ENCODE measurements at places on chromosomes 6 and 20.
A peak's percentile ranks its signal among the peaks of the same experiment; 100 is the strongest.

DNA sequence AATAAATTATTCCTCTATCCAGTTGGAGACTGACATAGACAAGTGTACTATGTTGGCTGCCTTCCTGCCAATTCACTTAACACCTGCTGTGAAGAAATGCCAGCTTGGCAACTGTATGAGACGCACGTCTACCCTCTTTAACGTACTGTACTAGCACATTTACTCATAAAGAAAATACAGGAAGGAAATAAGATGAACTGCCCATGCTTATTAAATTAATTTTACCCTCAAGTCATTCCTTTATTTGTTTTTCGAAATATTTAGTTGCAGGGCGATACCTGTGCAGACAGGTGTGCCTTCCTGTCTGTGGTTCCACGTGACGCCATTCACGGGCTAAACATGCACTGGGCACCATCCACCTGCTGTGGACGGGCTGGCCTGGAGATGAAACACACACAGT lies 52.0 kb downstream of the PSMG4 start:
- DNase-seq: no peak

DNA sequence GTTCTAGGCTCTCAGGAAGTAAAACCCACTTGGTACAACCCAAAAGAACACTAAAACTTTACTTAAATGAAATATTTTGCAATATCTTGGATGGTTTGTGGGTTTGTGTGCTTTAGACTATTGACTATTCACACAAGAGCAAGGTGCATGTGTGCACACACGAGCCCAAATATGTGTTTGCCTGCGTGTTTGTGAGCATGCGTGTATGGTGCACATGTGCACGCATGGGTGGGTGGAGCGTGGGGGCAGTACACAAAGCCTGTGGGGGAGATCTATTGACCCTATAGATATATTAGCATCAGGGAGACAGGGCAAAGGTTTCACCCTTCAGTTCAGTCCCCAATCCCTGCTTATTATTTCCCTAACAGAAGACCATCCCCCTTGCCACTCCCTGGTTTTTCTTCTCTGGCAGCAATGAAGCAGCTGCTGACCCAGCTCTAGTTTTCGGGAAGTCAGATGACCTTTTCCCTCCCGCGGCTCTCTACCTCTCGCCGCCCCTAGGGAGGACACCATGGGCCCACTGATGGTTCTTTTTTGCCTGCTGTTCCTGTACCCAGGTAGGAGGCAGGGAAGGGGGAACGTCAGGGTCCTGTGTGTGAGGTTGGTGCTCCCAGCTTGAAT lies at the start of gene C2:
Gene C2 (plus strand): TSS at position 476 of the 621 bp plus-strand sequence. CDS start 36 bp downstream, at position 512.
- no peak for DNase-seq

GRCh38 chr20:61461461-61461860 lies 209.4 kb downstream of the CDH4 start:
- DNase-seq: no peak

GRCh38 chr20:11178946-11179654 lies 505.3 kb upstream of the JAG1 start:
- no peak for DNase-seq

DNA sequence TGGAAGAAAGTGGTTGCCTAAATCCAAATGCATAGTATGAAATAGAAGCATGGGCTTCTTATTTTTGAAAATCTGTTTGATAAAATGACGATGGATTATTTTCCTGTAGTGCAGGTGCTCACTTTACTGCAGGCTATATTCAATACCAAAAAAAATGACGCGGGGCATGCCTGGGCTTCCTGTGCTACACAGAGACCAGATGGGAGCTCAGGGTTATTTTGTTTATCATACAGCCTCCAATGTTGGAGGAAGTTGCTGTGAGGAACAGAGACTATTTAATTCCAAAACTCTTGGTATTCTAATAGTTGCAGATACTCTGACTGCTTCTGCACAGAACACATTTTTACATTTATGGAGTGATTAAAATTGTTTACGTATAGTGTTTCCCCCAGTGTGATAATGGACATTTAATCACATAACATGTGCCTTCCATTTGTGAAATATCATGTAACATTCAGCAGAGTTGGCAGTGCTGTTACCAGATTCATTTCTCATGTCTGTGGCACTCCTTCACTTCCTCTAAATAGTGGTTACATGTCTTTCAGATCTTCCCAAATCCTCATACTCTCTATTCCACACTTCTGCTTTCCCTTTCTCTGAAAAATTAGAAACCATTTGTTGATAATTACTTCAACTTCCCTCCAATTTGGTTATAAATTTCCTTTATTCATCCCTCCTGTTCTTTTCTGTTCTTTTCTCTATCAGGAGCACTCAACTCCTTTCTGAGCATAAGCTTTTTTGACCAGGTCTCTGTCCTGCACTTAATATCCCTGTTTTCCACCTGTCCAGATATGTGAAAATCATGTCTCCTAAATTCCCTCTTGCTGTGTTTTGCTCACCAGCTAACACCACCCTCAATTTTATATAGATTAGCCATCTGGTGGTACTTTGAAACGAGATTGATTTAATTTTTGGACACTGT lies 121.6 kb downstream of the ADGRB3 start:
- no peak for DNase-seq

DNA sequence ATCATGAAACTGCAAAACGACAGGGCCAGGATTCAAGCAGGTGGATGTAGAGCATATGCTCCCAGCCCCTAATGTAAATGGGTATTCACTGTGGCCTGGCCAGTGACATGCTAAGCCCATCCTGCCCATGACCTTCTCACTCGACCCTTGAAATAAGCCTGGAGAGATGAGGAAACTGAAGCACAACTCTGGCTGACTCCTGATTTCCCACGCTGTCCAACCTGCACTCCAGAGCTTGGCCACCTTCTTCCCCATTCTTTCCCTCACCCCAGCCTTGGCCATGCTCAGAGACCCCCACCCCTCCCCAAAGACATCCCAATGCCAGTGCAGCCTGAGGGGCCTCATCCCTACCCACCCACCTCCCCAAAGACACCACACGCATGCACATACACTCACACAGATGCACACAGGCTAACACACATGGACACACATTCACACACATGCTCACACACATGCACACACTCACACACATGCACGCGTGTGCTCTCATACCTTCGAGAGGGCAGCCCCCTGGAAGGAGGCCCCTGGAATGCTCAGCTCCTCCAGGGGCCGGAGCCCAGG lies 12.4 kb downstream of the TFEB start:
- DNase-seq: no peak

DNA sequence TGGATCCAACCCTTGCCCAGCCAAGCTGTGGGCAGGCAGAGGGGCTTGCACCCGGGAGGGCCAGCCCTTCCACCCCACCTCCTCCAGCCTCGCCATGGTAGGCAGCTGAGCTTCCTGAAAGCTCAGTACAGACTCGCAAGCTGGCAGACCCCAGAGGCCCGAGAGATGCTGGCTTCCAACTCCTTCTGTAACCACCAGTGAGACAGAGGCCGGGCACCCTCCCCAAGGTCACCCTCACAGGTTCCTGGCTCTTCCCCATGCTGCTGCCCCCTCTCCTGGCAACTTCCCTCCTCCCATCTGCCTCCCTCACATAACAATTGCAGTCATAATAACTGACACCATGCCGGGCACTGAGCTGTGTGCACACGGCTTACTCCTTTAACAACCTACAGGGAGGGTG lies 26.2 kb upstream of the NOL4L start:
- DNase-seq: no peak

GRCh38 chr20:20744170-20744725 lies 31.8 kb upstream of the RALGAPA2 start:
- DNase-seq: no peak

GRCh38 chr20:47196091-47197081 lies 160.1 kb downstream of the ZMYND8 start:
- DNase-seq: peak; percentile 68

GRCh38 chr20:64220420-64220819 lies 35.1 kb upstream of the PCMTD2 start:
- no peak for DNase-seq

DNA sequence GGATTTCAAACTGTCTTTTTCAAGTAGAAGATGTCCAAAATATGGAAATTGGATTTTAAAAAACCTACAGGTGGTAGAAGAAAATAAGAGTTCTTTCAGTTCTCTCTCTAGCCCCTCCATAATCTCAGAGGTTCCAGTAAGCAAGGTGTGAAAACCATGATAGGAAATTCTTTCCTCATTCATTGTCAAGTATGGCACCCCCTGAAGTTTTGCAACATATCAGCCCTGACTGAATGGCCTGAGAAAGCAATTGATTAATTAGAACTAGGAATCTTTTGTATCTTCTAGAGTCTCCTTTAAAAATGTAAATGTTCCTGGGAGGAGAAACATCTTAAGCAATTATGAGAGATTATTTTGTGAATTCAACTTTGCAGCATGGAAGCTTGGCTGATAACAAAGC lies 198.7 kb upstream of the STXBP5 start:
- no peak for DNase-seq

DNA sequence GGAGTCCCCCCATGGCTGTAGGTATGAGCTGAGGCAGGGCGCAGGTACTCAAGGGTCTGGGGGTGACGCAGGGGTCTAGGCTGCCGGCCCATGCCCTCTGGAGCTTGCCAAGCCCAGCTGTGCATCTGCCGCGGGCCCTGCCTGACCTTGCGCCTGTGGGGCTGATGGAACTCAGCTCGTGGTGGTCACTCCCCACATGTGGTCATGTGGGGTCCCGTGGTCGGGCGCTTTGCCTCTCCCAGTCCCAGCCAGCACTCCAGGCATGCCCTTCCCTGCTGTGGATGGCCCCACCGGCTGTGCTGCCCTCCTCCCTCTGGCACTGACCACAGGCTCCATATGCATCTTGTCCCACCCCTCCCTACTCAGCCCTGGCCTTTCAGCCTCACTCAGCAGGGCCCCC lies 57.3 kb downstream of the RPP40 start:
- no peak for DNase-seq

DNA sequence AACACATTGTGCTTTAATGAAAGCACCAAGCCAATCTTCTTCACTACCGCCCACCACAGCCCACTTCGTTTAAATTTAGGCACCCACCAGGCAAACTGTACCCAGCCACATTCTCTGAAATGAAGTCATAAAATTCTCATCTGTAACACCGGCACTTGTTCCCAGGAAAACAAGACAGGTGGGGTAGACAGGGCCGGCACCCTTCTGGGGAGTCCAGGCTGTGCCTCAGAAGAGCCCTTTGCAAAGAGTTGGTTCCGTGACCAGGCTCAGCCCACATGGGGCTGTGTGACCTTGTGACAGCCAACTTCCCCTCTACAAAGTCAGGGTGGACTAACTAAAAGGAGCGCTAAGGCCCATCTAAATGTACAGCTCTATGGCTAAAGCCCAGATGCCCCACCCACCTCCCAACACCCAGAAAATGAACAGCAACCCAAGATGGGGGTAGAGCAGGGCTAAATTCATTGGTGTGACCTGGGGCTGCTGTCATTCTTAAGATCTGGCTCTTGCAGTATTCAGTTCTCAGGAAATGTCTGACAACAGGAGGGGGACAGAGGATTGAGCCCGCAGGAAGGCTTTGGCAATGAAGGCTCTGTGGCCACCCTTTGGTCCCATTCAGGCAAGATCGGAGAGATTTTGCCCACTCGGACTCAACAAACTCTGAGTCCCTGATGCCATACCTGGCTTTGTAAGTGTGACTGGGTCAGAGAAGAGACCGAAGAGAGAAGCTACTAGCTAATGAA lies 56.7 kb downstream of the TRERF1 start:
- DNase-seq: no peak
